ENCODE measurements at places on chromosomes 13 and 19.

GRCh38 chr13:44432650-44433049 is 59.0 kb downstream of the SERP2 start:
- no peak for DNase-seq

- DNase-seq: no peak
Observed at GRCh38 chr13:114140131-114140905, 7.9 kb upstream of the RASA3 start.

- DNase-seq: no peak
Observed at GRCh38 chr19:35863018-35863417, 5.4 kb upstream of the APLP1 start.

DNA sequence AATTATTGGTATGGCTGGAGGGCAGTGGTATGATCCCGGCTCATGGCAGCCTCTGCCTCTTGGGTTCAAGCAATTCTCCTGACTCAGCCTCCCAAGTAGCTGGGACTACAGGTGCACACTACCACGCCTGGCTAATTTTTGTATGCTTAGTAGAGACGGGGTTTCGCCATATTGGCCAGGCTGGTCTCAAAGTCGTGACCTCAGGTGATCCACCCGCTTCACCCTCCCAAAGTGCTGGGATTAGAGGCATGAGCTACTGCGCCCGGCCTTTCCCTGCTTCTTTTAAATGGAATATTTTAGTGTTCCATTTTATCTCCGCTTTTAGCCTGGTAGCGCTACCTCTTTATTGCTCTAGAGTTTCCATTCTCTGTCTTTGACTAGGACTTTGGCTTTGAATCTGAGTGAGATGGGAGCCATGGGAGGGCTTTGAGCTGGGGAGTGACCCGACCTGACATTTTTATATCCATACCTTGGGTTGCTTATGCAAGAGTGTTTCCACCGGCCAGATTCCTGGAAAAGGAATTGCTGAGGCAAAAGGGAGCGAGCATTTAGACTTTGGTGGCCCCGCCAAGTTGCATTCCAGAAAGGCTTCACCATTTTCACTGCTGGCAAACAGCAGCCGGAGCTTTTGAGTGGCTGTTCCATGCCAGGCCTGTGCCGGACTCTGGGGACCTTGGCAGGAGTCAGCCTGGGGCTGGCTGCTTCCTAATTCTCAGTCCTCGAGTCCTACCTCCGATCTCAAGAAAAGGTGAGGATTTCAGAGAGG is 22.9 kb downstream of the BICRA start:
- no peak for DNase-seq

- DNase-seq: no peak
Observed at GRCh38 chr19:14073925-14074838, 1.6 kb downstream of the MISP3 start.

GRCh38 chr13:94495806-94496205 is 16.3 kb upstream of the DCT start:
- DNase-seq: no peak

GRCh38 chr13:49669735-49670309 is 21.5 kb downstream of the EBPL start:
- DNase-seq: no peak

- DNase-seq: no peak
Observed at GRCh38 chr13:44573071-44573470, 3.1 kb downstream of the TSC22D1 start.

Data from activated CD8-positive, alpha-beta memory T cell treated with anti-CD3 and anti-CD28 coated beads for 48 hours (primary cell).